ENCODE measurements at places on chromosomes 12 and 14.

DNA sequence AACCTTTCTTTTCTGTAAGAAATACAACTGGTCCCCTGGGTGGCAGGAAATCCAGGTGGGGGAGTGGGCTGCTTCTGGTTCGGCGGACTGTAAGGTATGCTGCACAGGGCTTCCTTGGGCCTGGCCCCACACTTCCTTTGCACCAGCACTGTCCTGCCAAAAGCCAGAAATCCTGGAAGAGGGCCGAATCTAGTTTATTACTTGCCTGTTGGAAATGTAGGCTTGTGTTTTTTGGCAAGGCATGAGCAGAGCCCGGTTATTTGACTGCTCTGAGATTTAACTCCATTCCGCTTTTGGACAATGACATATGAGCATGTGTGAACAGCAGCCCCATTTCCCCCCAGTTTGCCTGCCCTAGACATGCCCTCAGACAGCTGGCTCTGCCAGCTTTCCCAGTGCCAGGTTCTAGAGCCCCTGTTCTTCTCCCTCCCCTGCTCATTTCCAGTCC is 86.6 kb downstream of the BORCS5 start:
- no peak for DNase-seq

DNA sequence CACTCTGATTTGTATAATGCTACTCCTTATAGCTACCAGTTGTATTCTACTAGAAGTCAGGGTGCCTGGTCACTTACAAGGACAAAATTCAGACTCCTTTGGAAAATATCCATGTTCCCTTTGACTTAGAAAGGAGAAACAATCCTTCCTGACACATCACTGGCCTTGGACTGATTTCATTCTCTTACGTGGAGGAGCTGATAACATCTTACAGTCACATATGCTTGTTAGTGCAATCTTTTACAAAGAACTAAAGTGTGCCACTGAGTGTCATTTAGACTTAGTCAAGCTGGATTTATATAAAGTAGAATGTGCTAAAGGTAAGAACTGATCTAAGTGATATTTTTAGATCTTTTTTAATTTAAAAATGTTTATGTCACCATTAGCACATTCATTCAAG is 131.0 kb upstream of the TMTC2 start:
- no peak for DNase-seq

DNA sequence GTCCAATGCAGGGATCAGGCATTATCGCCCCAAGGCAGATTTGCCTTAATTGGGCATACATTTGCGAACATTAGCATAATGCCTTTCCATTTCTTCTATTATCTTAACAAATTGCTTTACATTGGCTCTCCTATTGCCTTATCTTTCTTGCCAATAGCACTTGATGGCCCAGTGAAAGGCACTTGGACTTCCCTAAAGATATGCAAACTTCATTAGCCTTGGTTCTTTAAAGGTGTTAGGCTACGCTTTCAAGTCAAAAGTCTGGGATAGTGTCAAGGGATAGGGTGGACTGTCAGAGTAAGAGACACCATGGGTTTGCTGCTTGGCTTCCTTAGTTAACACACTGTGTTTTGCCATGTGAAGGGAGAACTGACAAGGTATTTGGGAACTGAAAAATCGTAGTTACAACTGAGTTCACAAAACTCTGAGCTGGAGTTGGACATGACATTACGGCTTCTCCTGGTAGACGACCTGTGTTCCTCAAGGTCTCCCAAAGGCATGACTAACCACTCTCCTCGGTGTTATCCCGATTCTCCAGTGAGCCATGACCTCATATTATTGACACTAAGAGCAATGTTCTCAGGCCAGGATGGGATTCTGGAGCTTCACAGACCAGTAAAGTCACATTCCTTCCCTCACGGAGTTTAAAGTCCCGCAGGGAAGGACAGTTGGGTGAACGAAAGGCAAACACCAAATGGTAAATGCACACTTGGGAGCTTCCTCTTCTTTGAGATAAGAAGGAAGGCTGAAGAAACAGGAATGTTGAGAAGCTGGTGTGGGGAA is 65.2 kb downstream of the TBC1D30 start:
- DNase-seq: no peak

DNA sequence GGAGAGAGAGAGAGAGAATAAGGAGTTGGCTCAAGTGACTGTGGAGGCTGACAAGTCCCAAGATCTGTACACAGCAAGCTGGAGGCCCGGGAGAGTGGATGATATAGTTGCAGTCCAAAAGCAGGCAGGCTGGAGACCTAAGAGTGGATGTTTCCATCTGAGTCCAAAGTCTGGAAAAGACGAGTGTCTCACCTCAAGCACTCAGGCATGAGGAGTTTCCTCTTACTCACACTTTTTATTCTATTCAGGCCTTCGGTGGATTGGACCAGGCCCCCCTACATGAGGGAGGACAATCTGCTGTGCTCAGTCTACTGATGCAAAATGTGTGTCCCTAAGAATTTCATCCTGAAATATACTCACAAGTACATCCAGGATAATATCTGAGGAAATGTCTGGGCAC is 484.6 kb downstream of the VRK1 start:
- no peak for DNase-seq

GRCh38 chr14:106790189-106791036 is 1264.0 kb downstream of the TMEM121 start:
- DNase-seq: peak; percentile 80

DNA sequence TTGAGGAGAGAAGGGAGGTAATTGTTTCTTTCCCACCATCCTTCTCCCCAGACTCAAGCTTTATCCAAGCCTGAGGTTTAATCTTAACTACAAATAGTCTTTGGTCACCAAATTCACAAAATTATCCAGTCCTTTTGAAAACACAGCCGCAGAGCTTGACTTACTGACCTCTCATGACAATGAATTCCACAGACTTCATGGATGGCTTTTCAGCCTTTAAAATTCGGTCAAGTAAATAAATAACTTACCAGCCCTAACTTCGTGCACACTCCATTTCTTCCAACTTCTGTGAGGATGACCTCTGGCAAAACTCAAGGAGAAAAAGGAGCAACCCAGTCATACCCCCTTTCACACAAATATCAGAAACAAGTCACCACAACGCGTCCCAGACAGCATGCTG is 137.0 kb upstream of the CDKN3 start:
- DNase-seq: no peak

DNA sequence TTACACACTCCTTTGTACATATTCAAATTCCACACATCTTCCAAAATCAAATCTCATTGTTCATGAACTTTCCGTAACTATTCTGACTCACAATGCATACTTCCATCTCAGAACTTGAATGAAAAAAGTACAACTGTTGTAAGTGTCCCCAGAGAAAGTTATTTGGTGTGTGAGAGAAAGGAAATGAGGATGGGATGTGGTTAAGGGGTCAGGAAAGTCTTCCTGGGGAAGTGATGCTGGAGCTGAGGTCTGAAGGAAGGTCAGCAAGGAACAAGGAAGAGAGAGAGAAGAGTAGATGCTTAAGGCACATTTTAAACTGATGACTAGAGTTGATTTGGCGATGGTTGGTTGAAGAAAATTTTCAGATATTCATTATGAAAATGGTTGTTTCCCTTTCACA is 340.0 kb upstream of the STXBP6 start:
- no peak for DNase-seq

DNA sequence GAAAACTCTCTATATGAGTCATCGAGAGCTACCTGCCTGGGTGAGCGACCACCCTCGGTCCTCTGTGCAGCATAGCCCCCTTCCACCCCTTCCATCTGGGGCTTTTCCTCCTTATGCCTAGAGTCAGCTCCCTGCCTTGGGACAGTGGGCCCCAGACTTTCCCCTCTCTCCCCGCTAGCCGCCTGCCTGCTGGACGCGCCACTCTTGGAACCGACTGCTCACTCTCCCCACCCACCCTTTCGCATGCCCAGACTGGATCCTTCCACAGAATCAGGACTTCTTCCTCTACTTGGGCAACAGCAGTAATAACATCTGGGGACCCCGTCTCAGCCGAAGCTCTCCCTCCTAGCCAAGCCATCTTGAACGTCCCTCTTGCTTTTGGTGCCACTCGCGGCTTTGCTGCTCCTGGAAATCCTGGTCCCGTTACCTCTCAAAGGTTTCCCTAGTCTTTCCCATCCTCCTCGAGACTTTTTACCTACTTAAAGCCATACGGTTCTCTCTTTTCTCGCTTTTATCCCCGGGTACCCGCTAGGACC is 671 bp downstream of the ESYT1 start:
- peak; percentile 23 for DNase-seq

DNA sequence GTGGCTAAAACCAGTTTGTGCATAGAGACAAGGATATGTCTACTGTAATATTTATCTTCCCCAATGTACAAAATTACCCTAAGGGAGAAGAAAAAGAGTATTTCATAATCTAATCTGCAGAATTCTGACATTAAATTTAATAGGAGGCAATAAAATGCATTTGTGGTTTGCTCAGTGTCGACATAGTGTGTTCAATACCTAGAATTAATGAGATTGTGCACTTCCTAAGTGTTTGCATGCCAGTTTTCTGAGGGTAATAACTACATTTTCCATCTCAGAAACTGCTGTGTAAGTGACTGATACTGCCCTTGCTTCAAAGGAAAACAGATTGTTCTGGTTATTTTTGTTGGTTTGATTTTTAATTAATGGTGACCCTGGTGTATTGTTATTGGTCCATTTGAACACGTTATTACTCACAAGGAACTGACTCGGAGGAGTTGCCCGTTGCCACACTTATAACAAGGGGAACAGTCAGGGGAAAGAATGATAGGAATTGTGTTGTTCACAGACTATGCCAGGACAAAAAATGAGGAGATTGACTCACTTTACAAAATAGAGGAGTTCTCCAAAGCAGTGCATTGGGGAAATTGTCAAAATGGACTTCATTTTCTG is 960.3 kb upstream of the TMEM132C start:
- DNase-seq: no peak

- DNase-seq: no peak
Observed at GRCh38 chr12:65956056-65956738, 131.9 kb downstream of the HMGA2 start.

DNA sequence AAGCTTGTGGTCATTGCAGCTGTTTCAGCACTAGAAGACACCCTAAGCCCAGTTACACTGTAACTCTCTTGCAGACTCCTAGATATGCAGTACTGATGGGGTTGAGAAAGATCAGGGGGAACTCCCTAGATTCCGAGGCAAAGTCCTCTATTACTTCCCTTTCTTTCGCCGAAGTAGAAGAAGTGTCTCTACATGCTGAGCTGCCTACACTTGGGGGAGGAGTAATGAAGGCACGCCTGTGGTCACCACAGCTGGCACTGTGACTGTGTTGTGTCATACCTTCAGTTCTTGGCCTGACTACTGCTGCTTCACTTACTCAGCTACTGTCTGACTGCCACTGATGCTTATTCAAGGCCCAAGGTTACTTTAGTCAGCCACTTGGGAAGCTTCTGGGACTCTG is 35.1 kb upstream of the RPL10L start:
- DNase-seq: no peak

DNA sequence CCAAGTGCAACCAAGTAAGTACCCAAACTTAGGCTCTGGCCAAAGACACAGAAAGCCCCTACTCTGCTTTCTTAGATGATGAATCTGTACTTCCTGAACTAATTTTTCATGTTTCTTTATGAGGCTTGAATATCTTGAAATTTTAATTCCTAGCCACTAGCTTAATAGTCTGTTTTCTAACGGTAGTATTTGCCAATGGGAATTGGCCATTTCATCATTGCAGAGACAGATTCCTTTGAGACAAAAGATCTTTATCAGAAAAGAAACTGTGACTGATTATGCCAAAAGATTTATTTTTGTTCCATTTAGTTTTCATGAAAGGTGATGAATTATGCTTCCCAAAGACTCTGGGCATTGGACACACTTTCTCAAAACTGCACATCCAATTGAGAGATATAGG is 48.7 kb downstream of the DAD1 start:
- no peak for DNase-seq

DNA sequence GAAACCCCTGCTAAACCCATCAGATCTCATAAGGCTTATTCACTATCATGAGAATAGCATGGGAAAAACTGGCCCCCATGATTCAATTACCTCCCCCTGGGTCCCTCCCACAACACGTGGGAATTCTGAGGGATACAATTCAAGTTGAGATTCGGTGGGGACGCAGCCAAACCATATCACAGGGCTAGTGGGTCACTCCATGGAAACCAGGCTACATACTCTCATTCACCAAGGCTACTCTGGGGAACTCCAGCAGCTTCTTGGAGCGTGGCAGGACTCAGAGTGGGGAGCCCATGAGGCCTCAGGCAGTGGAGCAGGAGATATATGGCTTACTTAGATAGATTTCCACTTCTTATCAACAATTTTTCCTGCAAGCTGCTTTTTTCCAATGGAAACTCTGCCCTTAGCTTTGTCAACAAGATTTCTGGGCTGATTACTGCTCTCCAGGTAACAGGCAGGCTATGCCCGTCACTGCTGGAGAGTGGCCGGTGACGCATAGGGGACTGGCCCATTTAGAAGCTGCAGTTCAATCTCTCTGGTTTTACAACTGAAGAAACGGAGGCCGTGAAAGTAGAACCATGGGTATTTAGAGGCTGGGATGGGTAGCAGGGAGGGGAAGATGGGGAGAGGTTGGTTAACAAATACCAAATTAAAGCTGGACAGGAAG is 16.5 kb downstream of the VDR start:
- no peak for DNase-seq

- no peak for DNase-seq
Observed at GRCh38 chr12:108802101-108802961, 55.1 kb downstream of the SSH1 start.

DNA sequence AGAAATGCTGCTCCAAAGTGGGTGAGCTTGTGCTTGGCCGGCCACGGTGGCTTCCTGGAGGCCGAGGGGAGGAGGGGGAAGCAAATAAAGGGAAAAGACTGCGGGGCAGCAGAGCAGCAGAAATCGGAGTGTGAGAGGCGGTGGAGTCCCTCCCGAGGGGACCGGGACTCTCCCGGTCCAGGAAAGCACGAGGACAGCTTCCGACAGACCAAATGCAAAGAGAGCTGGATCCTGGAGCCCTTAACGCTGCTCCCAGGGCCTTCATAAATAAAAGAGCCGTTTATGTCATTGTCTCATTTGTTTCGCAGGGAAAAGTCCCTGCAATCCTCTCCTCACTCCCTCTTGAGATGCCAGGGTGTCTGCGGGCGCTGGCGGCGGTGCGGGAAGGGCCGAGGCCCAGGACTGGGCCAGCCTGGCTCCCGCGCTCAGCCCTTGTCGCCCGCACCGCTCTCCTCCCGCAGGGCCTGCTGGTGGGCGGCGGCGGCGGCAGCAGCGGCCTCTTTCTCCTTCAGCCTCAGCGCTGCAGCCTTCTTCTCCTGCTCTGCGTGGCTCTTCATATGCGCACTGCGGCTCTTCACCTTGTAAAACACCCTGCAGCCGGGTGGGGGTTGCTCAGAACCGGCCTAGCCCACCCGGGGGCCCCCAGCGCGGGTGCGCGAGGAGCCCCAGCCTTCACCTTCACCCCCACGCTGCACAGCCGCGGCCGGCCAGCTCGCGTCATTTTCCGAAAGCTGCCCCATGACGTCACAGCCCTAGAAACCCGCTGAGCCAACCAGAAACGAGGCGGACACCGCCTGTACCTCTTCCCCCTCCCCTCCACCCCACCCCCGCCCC is 4.5 kb upstream of the PNMA1 start:
- no peak for DNase-seq

- no peak for DNase-seq
Observed at GRCh38 chr14:73007835-73008234, 19.1 kb downstream of the ZFYVE1 start.

GRCh38 chr12:41151793-41152192 is 36.3 kb upstream of the PDZRN4 start:
- DNase-seq: no peak

Data from stimulated activated CD4-positive, alpha-beta T cell treated with anti-CD3 and anti-CD28 coated beads, Interleukin-4, amount 100 ng/mL, for 24 hours (primary cell).